ENCODE measurements at places on chromosomes 2 and 18. TPM values are rescaled to one million over a fixed set of nuclear protein-coding genes. Genes with fewer than 3 reads are reported as not detected.

DNA sequence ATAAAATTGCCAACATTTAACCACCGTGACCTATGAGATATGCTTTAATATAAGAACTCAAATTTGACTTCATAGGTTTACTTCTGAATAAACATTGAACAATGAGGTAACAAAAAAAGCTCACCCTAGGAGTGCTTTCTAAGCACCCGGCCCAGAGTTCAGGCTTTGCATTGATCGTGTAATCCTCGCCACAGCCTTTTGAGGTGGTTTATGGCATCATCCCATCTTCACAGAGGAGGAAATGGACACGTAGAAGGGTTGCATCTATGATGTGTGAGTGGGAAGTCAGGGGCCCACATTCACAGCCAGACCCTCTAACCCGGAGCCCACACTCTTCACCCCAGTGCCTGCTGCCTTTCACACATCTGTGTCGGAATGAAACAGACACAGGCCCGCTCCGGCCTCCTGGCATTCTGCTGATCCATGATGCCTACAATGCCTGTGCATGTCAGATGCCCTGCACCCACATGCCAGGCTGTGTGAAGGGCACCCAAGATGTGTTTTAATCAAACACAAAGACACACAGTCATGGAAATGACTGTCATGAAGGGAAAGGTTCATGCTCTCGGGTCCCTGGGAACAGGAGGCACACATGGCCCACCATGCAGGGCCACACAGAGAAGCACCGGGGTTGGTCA, 48.6 kb upstream of the RPL31 start:
- no peak for DNase-seq

DNA sequence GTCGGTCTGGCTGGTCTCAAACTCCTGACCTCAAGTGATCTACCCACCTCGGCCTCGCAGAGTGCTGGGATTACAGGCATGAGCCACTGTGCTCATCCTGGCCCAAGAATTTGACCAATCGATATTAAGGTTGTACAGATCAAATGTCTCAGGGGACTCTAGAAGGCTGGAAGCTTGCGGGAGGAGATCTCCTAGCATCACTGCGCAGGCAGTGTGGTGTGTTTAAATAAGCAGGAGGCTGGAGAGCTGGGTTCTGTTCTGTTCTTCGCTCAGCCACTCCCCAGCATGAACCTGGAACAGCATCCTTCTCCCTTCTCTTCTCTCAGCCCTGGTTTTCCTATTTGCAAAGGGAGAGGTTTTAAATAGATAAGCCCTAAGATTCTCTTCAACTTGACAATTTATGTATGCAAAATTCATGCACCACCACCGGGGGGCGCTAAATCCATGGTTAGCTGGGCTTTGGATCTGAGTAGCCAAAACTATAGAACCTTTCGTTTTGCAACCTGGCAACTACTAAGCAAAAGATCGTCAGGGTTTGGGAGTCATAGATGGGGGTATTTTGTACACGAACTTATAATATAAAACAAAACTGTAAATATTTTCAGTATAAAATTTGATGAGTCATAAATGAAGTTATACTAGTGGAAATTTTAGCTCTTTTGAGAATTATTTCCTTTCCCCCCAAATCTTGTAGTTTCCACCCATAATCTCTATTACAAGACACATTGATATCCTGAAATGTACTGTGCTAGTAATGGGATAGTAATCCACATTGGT, 60.6 kb downstream of the SLC16A14 start:
- peak; percentile 66 for DNase-seq

- DNase-seq = no peak
Observed at GRCh38 chr2:32783933-32784332, 156.1 kb downstream of the TTC27 start.

RAB17 gene
- total RNA-seq = 0.28 TPM

STARD6 gene
- total RNA-seq = not detected

FBXO36 gene
- total RNA-seq = 3.8 TPM

ABCA12 gene
- total RNA-seq = not detected

ABHD1 gene
- not detected for total RNA-seq

All from SJSA1 (cell line).